OCI-LY7 (cell line): ENCODE measurements at places on chromosomes 4 and X. TPM values are rescaled to one million over a fixed set of nuclear protein-coding genes. Genes with fewer than 3 reads are reported as not detected.

DNA sequence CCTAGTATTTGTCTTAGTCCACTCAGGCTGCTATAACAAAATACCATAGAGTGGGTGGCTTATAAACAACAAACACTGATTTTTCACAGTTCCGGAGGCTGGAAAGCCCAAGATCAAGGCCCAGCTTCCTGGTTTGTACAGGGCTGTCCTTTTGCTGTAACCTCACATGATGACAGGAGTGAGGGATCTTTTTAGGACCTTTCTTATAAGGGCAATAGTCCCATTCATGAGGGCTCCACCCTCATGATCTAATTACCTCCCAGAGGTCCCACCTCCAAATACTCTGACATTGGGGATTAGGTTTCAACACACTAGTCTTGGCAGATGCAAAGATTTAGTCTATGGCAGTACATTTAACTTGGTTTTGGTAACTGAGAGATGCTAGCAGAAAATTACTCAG lies 20.9 kb downstream of the GPAT3 start:
- DNase-seq = no peak

GRCh38 chr4:180571516-180572055 lies 1671.6 kb upstream of the TENM3 start:
- DNase-seq = no peak

Gene SERTM2
- total RNA-seq = not detected in 2 replicates

Gene PAGE2B
- not detected in 2 replicates for total RNA-seq

Gene SMIM31
- not detected in 2 replicates for total RNA-seq
